ENCODE measurements at places on chromosomes 2 and 18.

- no peak for DNase-seq
Observed at GRCh38 chr2:191463790-191464189, 214.1 kb upstream of the NABP1 start.

DNA sequence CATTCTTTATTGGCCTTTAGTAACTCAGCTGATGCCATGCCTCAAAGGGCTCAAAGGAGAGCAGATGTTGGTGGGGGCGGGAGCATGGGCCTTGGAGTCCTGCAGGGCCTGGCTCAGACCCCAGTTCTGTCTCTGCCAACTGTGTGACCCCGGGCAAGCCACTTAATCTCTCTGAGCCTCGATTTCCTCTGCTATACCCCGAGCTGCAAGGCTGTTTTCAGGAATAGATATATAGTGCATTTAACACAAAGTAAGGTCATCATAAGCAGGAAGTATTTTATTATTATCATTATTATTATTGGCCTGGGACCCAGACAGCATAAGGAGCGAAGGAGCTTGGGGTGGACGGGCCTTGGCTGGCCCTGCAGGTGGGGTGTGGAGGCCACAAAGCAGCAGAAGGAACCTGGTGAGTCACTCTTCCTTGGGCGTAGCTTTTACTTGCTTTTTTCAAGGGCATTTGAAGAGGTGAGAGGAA, 162.7 kb downstream of the INHBB start:
- DNase-seq, result no peak

GRCh38 chr2:180405520-180405919, 398.4 kb upstream of the CWC22 start:
- no peak for DNase-seq

GRCh38 chr2:207812726-207813080, 43.0 kb upstream of the FZD5 start:
- DNase-seq, result no peak

GRCh38 chr2:230172156-230172555, 47.6 kb downstream of the SP110 start:
- no peak for DNase-seq

DNA sequence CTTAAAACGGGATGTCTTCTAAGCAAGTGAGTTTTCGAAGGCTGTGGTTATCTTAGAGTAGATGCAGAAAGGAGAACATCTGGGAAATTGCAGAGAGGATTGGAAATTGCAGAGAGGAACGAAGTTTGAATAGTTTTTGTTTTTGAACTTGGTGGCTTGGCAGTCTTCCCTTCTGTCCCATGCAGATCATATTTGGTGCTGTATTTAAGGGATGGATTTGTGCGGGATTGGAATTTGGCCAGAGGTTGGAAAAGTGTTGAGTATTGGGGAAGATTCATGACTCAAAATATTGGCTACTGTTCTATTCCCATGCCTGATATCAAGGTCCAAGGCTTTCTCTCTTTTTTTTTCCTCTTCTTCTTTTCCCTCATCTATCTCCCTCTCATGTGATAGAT, 18.2 kb downstream of the PTPRM start:
- DNase-seq, result no peak

DNA sequence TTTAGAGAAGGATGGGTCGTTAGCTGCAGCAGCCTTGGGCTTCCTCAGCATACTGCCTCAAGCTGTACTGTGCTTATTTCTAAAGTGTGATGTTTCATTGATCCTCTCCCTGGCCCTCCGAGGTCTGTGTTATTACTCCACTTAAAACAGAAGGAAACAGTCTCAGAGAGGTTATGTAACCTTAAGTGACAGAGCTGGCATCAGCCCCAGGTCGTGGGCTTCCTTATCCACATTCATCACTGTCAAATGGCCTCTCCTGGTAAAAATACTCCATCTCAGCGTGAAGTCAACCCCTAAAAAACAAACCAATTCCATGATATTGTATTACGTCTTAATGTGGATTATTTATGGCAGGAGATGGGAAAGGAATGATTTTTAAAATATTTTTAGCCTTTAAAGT, 153.3 kb upstream of the NOSTRIN start:
- no peak for DNase-seq
